ENCODE measurements at places on chromosomes 1 and 21.
A peak's percentile ranks its signal among the peaks of the same experiment; 100 is the strongest.

DNA sequence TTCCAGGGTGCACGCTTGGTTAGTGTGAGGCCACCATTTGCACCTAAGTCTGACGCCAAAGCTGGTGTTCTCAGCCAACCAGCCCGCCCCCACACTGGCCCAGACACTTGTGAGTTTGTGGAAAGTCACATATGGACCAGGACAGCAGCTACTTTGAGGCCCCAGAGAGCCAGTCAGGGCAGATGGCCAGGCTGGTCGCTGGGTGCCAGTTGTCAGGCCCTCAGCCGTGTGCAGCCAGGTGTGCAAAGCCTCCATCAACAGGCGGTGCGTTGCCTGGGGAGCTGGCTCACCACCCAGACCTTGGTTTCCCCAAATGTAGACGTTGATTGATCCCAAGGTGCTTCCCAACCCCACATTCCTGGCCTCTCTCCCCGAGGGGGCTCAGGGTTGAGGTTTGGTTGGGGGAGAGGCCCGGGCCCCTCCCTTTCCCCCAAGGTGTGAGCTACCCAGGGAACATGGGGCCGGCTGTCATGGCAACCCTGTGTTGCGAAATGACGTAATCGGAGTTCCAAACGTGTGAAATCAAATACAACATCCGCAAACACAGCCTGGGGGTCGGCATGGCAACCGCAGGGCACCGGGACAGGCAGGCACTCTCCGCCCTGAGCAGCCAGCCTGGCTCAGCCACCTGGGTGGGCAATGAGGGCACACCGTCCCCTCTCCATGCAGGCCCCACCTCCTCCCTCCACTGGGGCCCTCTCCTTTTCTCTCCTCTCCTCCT lies 42.2 kb upstream of the WNT4 start:
- DNase-seq = peak; percentile 56

DNA sequence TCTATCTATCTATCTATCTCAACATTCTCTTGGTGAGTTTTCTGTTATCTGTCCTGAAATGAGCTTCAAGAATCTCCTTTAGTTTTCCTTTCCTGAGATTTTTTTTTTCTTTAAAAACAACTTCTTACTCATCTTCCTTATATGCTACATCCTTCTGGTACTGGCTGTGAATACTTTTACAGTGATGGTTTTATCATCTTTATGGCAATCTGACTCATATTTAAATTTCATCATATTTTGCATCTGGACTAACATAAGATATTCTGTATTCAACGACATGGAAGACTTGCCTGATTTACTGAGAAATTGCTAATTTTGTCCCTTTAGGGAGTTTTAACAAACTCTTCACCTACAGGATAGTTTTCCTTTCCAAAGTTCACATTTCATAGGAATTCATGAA lies 33.0 kb downstream of the PDE4B start:
- no peak for DNase-seq

DNA sequence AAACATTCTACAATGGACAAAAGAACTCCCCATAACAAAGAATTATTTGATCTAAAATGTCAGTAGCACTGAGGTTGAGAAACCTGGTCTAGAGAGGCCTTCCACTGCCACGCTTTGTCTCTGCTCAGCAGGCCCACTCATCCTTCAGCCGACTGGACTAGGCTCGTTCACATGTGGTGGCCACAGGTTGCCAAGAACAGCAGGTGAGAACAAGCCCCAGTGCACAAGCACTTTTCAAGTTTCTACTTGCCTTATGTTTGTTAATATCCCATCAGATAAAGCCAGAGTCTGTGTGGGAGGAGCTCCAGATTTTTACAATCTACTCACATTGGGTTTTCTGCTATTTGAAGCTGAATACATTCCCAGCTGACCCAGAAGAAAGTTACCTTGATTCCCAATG lies 9.1 kb upstream of the EFHD2 start:
- DNase-seq = no peak

- no peak for DNase-seq
Observed at GRCh38 chr1:48794816-48795215, 18.1 kb upstream of the BEND5 start.

All from GM12865 (cell line).